ENCODE measurements at places on chromosomes 1 and 21.
A peak's percentile ranks its signal among the peaks of the same experiment; 100 is the strongest.

DNA sequence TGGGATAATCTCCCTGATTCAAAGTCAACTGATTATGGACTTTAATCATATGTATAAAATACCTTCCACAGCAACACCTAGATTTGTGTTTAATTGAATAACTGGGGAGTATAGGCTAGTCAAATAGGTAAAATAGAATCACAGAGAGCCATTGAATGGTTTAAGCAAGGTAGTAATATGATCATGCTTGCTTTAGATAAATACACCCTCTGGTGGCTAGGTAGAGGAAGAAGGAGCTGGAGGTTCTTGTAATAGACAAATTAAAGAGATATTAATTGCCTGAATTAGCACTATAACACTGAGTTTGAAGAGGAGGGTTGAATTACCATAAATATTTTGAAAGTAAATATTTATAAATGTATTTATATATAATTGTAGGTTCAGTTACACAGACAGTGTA is 40.3 kb downstream of the DIRAS3 start:
- no peak for DNase-seq

DNA sequence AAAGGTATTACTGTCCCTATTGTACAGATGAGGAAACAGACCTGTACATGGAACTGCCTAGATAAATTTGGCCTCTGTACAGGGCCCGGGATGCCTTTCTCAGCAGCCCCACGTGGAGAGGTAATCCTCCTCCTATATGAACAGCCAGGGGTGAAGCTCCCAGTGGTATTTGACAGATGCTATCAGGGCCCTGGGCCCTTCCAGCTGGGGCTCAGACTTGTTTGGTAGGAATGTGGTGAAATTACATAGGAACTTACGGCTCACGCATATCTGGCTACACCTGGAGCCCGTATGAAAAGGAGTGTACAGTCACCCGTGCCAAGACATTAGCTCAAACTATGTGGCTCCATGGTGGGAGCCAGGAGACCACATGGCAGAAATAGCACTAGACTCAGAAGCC is 24.8 kb upstream of the TCEA3 start:
- DNase-seq: no peak

DNA sequence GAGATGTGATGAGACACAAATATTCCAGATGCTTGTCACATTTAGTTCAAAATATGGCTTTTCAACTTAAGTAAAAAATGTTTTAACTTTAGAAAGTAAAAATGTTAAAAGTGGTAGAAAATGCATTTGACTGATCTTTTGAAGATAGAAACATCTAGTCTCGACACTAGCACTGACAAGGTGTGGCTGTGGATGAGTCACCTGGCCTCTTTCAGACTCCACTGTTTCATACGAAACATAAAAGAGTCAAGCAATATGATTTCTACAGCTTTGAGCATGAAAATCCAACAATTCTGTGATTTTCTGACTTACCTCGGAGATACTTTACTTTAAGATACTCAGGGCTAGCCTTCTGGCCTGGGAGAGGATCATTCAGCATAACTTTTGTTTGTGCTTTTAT is 47.7 kb downstream of the TTC13 start:
- no peak for DNase-seq

DNA sequence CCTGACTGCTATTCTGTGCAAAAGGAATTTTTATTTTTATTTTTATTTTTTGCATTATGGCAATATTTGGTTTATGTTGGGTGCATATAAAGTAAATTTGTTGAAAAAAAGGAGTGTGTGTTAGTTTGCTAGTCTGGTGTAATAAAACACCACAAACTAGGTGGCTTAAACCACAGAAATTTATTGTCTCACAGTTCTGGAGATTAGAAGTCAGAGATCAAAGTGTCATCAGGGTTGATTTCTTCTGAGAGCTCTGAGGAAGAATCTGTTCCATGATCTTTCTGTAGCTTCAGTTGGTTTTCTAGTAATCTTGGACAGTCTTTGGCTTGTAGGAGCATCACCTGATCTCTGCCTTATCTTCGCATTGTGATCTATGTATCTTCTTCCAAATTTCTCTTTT is 6.5 kb downstream of the SLC30A7 start:
- no peak for DNase-seq

GRCh38 chr1:113219377-113219776 is 146.4 kb downstream of the LRIG2 start:
- no peak for DNase-seq

DNA sequence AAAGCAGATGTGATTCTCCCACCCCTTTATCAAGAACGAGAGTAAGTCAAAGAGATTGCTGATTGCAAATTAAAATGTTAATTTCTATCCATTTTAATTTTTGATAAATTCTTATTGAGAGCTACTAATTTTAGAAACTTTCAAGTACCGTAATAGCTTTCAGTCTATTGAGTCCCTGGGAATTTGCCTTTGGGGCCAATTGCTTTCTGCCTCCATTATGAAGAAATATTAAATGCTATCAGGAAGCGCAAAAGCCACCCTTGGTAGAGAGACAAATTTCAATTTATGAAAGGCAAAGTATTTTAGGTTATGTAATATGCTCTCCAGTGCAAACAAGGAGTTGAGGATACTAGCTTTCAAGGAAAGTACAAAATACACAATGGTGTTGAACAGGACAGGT is 332.2 kb downstream of the RGS7 start:
- no peak for DNase-seq

GRCh38 chr1:54883349-54884102 is 3.5 kb downstream of the DHCR24 start:
- no peak for DNase-seq

DNA sequence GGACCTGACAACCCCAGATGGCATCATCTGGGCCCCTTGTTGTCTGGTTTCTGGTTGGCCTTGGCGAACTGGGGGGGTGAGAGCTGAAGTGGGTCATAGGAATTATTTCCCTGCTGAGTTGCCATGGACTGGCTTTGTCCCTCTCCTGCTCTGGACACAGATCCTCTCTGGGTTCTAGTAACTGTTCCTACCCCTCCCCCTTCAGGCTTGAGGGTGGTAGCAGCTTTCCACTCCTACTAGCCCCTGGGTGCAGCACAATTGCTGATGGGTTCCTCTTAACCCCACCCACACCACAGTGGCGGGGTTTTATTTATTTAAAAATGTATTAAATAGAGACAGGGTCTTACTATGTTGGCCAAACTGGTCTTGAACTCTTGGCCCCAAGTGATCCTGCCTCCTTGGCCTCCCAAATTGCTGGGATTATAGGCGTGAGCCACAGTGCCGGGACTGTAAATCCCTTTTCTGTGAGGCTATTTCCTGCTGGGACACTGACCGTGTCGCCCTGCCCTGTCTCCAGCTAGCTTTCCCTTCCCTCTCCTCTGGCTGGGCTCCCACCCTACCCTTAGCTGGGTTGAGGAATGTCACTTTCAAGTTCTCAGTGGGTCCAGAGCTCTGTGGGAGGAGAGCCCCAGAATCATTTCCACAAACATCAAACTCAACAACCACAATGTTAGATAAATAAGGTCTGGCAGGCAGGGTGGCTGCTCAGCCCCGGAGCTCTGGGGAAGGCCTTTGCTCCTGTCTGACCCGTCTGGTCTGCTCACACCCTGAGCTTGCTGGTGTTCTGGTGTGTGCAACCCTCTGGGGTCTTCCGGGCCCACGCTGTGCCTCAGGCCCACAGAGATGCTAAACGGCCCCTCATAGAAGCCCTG is 112.7 kb upstream of the WNT4 start:
- DNase-seq: no peak

GRCh38 chr1:179788259-179788658 is 45.2 kb downstream of the FAM163A start:
- no peak for DNase-seq

- DNase-seq: no peak
These were observed 201.2 kb downstream of the TOMM20 start for GRCh38 chr1:234927312-234927970.

DNA sequence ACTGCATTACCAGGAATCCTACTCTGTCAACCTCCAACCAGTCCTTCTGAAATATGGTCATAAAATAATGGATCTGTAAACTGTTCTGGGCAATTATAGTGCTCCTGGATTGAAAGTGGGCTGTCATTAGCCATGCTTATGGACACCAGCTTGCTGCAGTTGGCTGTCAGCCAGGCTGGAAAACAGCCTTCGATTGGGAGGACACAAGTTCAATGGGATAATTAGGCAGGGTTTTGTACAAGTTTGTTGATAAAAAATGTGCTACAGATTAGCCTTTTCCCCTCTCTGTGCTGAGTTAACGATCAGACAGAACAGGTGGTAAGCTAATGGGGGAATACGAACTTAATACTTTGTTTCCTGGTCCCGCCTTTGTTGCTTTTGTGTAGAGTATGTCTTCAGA is 413.9 kb downstream of the DUSP10 start:
- no peak for DNase-seq

- no peak for DNase-seq
These were observed 51.5 kb downstream of the SH3BGR start for GRCh38 chr21:39503123-39503762.

- no peak for DNase-seq
These were observed 30.8 kb downstream of the ELAVL4 start for GRCh38 chr1:50139339-50140181.

DNA sequence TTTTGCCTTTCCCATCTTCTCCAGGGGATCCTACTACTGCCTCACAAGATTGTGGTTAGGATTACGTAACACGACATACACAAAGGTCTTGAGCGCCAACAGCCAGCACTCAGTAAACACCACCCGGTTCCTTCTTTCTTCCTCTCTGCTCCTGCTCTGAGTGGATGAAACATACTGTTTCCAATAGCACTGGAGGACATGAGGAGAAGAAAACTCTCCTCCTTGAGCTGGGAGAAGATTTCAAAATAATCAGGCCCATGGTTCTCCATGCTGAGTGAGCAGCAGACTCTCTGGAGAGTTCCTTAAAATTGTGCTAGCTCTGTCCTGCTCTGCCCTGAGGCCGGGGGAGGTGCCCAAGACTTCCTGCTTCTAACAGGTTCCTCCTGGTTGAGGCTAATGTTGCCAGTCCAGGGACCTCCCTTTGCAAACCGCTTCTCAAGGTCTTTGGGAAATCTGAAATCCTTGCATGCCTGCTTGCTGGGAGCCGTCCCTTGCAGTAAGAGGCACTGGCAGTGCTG is 29.4 kb upstream of the MX1 start:
- no peak for DNase-seq

- DNase-seq: no peak
These were observed 199.2 kb upstream of the NEGR1 start for GRCh38 chr1:72481420-72481970.

- no peak for DNase-seq
These were observed 7.6 kb downstream of the NHLH1 start for GRCh38 chr1:160374306-160375110.

DNA sequence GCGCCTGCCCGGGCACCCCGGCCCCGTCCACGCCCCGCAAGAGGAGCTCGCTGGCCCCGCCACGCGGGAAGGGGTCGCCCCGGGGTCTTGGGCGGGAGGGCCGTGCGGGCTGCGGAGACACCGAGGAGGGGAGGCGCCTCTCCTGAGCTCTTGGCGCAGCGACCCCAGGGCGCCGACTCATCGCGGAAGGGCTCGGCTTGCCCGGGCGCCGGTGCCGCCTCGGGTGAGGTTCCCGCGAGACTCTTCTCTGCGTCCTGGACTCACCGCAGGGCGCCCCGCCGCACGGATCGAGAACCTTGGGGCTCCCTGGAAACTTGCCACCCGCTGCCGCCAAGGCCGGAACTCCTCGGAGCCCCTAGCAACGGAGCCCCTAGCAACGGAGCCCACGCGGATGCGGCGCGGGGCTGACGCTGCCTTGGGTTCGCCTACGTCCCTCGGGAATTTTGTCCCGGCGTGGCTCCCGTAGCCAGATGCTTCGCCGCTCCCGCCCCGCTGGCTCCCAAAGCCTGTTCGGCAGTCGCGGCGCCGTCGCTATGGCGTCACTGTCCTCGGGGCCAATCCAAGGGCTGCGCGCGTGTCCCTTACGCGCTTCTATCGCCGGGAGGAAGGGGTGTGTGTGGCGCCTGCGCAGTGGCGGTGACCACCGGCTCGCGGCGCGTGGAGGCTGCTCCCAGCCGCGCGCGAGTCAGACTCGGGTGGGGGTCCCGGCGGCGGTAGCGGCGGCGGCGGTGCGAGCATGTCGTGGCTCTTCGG is at the start of gene ATAD3A:
Gene ATAD3A, plus strand, starts transcription at position 630 of the 753 bp plus-strand sequence. Its CDS starts 107 bp downstream, at position 737.
- peak; percentile 96 for DNase-seq

- DNase-seq: no peak
These were observed 15.7 kb downstream of the TTC34 start for GRCh38 chr1:2785631-2786328.

Measured in stimulated activated CD4-positive, alpha-beta T cell treated with anti-CD3 and anti-CD28 coated beads, Interleukin-2, amount 100 ng/mL, for 4 hours (primary cell).